ENCODE measurements at places on chromosomes 2 and 18.

- peak; percentile 71 for DNase-seq
Measured at GRCh38 chr2:201130524-201131186, 14.7 kb downstream of the CFLAR start.

- DNase-seq: no peak
Measured at GRCh38 chr2:53960476-53960875, 10.3 kb downstream of the PSME4 start.

- no peak for DNase-seq
Measured at GRCh38 chr18:58674863-58675472, 3.7 kb downstream of the MALT1 start.

GRCh38 chr2:108707300-108707699, 12.0 kb upstream of the RANBP2 start:
- DNase-seq: no peak

DNA sequence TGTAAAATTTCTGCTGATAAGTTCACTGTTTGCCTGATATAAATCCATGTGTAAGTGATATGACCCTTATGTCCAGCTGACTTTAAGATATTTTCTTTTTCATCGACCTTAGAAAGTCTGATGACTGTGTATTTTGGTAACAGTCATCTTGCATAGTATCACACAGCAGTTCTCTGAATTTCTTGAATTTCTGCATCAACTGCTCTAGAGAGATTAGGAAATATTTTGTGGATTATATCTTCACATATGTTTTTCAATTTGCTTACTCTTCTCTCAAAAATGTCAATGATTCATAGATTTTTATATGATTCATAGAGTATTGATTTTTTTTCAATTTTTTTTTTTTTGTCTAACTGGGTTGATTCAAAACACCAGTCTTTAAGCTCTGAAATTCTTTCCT, 945.3 kb downstream of the TRIB2 start:
- DNase-seq: no peak

DNA sequence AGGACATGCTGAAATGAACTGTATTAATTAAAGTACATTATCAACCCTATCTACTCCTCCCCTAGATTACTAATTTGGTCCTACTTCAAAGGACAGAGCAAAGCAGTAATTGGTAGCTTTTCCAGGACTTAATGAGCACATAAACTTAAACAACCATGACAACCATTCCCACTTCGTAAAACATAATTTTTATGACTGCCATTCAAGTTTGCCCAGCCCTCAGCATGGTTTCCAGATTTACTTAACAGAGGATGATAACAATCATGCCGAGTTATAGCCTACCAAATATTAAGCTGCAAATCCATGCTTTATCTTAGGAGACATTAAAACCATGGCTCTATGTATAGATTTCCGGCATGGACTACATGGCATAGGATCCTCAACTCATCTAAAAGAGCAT, 401.1 kb upstream of the CHAC2 start:
- no peak for DNase-seq

DNA sequence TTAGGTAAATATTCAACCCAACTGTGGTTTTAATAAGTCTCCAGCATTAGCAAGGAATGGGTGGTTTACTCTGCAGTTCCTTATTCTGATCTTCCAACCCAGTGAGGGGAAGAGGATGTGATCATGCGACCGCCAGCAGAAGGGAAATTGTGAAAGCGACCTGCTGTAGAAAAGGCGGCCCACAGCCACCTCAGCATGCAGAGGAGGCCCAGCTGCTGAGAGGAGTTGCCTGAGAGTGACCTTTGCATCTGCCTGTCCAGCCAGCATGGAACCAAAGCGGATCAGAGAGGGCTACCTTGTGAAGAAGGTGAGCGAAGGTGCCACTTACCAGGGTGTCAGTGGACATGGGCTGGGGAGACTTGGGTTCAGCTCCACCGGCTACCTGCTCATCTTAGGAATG, at the start of gene PLEK:
TSS of gene PLEK (plus strand) at position 196 of the 400 bp plus-strand sequence. CDS start at position 266, 70 bp downstream.
- DNase-seq: no peak

DNA sequence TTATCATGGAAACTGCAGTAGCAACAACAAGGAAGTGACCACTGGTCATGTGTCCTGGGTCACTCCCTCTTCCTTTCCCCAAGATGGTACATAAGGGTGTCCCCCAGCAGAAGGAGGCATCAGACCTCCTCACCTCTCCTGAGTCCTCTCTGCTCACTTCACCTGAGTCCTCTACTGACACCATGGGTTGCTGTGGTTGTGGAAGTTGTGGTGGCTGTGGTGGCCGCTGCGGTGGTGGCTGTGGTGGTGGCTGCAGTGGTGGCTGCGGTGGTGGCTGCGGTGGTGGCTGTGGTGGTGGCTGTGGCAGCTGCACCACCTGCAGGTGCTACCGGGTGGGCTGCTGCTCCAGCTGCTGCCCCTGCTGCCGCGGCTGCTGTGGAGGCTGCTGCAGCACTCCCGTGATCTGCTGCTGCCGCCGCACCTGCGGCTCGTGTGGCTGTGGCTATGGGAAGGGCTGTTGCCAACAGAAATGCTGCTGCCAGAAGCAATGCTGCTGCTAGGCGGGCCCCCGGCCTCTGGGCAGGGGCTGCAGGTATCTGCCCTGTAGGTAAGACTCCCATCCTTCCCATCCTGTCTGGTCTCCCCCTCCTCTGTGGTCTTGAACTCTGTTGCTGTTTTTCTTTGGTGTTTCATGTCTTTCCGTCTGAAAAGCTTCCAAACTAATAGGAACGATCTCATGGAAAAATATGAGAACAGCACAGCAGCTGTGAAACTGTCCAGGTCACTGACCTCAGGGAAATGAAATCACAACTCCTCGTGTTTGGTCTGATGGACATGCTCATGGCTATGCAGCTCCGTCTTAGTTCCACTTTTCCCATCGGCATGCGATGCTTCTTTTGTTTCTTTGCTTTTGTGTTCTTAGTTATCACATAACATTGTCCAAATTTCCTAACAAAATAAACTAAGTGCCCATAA, at the start of gene SCYGR4:
TSS of gene SCYGR4 (plus strand) at position 183 of the 915 bp plus-strand sequence. CDS start at position 183, 0 bp downstream.
- no peak for DNase-seq

DNA sequence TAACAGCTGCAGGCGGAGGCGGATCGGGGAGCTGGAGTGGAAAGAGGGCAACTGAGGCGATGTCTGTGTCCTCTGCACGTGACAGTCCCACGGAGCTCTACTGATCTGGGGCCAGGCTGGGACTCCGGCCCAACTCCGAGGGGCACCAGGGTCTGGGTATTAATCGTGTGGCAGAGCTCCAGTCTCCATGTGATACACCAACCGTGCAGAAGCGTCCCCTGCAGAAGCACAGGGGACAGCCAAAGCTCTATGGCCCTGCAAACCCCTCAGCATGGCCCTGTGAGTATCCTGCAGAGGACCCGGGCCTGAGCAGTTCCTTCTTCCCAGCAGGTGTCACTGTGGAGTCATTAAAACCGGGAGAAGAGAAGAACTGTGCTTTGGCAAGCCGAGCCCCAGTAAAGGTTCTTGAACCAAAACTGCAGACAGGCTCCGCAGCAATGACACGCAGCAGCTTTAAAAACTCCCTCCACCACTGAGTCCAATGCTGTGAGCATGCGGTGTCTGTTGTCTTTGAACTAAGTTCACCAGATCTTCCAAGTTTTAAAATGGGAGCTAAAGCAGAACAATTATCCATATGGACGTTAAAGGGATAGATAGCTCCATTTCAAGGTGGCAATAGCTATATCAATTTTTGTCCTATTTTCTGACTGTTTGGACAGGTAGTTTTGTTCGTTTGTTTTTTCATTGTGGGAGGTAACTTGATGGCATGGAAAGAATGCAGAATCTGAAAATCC, 79.4 kb downstream of the TMEM182 start:
- DNase-seq: no peak

DNA sequence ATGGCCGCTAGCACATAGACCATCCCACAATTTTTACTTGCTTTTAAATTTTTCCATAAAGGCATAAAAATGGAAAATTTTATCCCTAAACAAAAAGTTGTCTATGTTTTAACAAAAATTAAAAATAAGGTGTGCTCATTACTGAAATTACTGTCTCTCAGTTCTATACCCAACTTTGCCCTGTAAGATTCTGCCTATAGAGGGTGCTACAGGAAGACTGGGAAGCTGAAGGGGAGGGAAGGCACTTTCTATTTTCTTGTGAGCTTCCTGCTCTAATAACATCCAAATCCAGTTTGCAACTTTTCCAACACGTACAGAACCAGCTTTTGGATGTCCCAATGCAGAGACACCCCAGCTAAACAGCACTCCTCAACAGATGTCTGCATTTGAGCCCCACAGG, 666.9 kb downstream of the PLCL1 start:
- no peak for DNase-seq

GRCh38 chr2:114728372-114728771, 285.9 kb downstream of the DPP10 start:
- no peak for DNase-seq

DNA sequence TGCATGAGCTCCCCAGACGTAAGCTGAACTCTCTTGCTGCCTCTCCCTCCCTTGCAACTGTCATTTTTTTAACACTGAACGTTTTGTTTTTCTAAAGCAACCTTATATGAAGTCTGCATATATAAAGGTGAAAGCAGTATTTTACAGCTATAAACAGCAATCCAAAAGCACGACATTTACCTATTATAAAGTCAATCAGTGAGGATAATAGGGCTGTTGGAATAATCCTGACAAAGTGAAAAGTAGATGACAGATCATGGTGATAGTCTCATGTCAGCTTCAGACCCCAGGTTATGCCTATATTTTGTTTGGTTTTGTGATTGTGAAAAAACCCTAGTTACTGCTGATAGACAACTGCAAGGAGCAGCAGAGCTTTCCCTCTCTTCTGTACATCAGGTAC, 195.8 kb downstream of the TNS1 start:
- DNase-seq: no peak

DNA sequence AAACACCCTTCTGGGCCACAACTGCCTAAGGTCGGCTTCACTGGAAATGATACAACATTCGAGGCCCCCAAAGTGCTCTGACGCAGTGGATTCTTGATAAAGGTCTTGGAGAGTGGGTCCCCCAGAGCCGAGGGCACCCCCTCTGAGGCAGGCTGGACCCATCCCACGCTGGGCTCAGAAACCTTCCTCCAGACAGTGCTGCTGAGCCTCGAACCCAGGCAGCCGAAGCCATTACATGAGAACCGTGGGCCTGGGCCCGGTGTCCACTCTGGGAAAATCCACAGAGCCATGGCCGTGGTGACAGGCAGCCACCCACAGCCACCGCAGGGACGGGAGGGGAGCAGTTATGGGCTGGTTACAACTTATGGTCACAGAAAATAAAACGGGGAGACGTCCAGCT, 81.4 kb upstream of the ID2 start:
- no peak for DNase-seq

- no peak for DNase-seq
Measured at GRCh38 chr2:45102141-45102540, 92.9 kb upstream of the SIX2 start.

- DNase-seq: no peak
Measured at GRCh38 chr2:68172990-68173700, 15.5 kb downstream of the PNO1 start.

DNA sequence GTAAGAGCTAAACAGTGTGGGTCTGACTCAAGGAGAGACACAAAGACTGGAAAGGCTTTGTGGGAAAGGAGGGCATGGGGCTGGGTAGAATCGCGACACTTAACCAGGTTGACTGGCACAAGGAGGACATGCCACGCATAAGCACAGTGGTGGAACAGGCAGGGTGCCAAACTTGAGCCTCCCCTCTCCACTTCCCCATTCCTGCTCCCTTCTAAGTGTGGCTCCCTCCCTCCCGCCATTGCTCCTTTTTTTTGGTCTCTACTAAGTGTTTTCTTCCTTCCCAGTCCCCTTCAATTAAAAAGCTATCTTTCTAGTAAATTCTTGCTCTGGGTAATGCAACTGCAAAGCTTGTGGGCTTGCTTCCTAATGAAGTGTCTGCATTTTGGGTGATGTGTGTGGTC, 40.3 kb upstream of the ZFP36L2 start:
- DNase-seq: no peak

DNA sequence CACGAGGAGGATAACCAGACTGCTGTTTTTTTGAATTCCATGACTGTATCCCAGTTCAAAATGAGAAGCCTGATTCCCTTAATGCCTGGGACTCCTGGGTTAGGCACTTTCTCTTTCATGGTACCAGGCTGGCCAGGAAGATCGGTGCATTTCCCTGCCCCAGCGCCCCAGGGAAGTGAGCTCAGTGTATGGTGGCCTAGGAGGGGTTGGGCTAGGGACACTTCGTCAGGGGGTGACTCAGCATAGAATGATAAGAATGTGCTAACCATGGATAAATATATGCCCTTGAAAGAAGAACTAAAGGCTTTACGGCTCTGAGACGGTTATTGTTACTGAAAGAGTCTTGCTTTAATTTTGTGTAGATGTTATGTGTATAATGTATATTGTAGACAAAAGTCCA, 27.5 kb upstream of the FAM237A start:
- no peak for DNase-seq

DNA sequence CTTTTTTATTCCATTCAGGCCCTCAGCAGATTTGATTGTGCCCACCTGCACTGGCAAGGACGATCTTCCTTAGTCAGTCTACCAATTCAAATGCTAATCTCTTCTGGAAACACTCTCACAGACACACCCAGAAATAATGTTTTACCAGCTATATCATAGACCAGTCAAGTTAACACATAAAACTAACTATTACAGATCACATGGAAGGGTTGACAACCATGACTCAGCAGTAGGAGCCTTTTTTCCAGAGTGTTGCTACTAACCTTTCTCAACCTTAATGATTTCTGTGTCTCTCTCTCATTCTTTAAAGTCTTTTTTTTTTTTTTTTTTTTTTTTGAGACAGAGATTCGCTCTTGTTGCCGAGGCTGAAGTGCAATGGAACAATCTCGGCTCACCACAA, 143.5 kb upstream of the MSH6 start:
- DNase-seq: no peak

- DNase-seq: no peak
Measured at GRCh38 chr18:73235491-73235890, 367.7 kb upstream of the NETO1 start.

DNA sequence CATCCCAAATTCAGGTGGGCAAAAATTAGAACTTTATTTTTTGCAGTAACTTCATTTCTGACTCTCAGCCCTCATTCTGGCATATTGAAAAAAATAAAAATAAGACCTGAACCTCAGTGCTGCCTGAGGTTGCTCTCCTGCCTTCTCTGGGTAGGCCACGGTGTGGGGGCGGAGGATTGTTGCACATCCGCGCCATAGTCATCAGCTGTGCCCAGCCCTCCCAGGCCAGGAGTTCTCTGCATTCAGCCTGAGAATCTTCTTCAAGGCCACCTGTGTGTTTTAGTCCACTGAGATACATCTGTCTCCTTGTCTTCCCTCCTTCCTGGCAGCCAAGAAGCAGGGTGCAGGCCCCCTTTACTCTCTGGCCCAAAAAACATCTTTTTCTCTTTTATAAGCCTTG, 94.7 kb downstream of the ARMC9 start:
- DNase-seq: no peak

Measured in stimulated activated naive CD4-positive, alpha-beta T cell (primary cell).